Stimulated activated CD4-positive, alpha-beta T cell treated with anti-CD3 and anti-CD28 coated beads, Interleukin-2, amount 100 ng/mL, for 48 hours (primary cell): ENCODE measurements at places on chromosomes 13 and 19.

- DNase-seq = no peak
Observed at GRCh38 chr13:46178143-46178542, 3.8 kb downstream of the LCP1 start.

GRCh38 chr13:66341635-66342377, 888.3 kb downstream of the PCDH9 start:
- DNase-seq = no peak

DNA sequence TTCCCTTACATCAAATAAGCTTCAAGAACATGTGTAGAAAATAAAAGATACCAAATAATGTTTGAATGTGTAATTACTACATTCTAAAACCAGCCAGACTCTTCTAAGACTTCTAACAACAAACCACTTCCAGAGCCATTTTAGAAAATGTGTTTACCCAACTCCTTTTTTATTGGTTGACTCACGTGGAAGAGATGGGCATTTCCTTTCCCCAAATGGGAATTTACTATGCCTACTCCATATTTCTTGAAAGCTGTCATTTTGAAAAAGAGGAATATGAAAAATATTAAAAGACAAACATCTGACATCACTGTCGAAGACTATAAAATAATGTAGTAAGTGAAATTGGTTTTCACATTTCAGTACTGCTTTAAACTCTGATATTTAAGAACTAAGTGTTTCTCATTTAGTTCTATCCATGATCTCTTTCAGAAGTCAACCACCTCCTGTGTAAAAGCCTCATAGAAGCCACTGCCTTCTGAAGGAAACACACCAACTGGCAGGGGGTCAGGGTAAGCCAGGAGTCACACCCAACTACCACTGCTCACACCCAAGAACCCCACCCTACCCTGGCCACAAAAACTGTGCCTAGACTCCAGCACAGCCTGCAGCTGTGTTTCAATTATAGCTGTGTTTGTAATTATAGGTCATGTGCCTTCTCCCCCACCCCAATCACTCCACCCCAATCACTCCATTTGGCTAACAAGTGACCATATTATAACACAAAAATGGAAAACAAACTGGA, 86.8 kb downstream of the UBL3 start:
- DNase-seq = no peak

- no peak for DNase-seq
Observed at GRCh38 chr13:110107568-110108347, 199.2 kb downstream of the COL4A1 start.

GRCh38 chr13:85261757-85262346, 537.4 kb downstream of the SLITRK6 start:
- DNase-seq = no peak

DNA sequence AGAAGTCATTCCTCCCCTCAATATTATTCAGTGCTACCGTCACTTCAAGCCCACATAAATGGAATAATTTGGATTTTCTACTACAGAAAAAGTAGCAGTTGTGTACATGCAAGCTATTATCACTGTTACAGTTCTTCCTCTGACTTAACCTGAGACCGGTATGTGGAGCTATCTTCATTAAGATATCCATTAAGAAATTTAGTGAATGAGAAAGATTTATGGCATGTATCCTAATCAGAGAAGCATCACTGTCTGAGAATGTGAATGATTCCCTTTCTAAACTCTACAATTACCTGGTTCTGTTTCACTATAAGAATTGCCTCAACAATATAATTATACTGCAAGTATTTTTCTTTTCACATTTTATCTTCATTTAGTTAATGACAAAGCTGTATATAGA, 278.7 kb downstream of the KLF5 start:
- DNase-seq = no peak

DNA sequence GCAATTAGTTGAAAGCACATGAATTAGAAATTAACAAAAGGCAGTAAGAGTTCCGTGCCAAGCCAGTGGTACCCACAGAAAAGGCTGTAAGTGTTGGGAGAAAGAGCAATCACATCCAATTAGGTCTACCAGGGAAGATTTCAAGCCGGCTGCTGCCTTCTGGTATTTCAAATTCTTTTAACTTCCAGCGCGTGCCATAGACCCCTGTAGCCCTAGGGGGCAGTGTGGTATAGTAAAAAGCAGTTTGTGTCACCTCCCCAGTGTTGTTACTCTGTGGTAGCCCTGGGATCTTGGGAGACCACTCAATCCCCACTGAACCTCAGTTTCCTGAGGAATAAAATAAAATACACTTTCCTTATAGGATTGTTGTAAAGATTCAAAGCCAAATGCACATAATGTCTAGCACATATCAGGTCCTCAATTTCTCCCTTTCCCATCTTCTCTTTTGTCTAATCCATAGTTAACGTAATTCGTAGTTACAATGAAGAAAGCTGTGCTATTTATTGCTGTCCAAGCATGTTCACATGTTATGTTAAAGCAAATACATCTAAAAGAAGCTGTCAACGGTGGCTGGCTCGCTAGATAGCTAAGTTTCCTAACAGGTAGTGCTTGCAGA, 230.2 kb downstream of the TDRD3 start:
- no peak for DNase-seq

GRCh38 chr19:35429698-35430408, 18.2 kb upstream of the FFAR2 start:
- DNase-seq = no peak
